ENCODE measurements at places on chromosomes 7 and 10.

- no peak for DNase-seq
Observed at GRCh38 chr10:124601431-124602120, 140.0 kb downstream of the LHPP start.

DNA sequence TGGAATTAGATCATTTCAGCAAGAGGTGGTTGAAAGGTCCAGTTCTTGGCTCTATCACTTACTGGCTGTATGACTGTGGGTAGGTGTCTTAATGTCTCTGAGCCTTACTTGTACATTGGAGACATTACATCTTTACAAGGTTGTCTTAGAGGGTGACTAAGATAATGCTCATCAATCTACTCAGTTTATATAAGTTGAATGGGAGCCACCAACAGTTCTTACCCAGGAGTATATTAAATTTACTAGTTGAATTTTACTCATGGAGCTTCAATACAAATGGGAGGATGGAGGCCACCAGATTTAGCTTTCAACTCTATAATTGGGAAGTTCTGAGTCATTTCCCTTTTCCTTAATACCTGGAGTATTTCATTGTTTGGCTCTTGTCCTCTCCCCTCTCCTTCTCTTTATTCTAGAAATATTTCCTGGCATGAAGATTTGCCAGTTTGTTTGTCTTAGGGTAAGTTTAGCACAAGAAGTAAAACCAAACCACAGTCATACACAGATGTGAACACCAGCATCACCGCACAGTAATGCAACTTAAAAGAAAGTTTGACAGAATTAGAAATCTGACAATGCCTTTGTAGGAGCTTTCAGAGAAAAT, 222.8 kb downstream of the LRMDA start:
- DNase-seq = no peak

- no peak for DNase-seq
Observed at GRCh38 chr7:7817748-7818147, 99.3 kb upstream of the RPA3 start.

DNA sequence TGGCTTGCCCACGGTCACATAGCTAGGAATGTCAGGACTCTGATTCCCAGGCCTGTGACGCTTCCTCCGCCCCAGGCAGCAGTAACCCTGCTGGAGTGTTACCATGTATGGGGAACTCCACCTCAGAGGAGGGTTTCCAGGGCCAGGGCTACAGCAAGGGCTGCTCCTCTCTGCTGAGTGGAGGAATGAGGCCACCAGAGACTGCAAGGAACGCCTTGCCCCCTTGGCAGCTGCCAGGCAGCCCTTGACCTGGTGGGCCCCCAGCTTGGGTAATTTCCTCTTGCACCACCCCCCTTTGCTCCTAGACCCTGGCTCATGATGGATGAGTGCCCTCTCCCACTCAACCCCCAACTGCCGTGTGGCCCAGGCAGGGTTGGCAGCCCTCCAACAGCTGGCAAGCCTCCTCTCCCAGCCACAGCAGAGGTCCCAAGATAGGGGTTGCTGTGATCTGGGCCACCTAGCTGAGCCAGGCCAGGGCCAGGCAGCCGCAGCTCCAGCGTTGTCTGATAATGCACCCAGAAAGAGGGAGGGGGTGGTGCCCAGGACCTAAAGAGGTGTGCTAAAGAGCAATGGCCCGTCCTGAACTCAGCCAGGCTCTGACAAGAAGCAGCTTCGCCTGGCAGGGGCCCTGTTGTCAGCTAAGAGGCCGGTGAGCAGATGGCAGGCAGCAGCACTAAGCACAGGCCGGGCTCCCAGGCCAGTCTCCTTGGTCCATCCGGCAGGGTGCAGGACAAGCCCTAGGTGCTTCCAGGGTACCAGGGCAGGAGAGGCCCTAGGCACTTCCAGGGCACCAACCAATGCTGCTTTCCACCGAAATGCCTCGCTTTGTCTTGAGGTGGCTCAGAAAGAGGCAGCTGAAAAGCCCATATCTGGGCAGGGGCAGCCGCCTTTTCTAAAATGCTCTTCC, 35.4 kb downstream of the DRGX start:
- no peak for DNase-seq

- DNase-seq = no peak
Observed at GRCh38 chr7:760006-760405, 32.9 kb upstream of the PRKAR1B start.

DNA sequence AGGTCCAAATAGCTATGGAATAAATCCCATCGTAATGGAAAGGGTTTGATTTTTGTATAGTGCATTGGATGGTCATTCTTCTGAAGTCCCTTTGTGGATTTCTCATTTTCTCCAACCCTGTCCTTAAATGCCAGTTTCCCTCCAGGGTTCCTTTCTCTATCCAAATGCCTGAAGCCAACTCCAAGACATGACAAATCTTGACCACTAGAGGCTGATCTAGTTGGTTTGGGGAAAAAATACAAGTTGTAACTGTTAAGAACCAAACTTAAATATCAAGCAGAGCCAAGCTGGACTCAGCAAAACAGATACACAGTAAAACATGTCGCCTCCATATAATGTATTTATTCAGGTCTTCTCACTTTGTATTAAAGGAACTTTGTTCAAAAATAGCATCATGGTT, 28.7 kb downstream of the FRMD4A start:
- no peak for DNase-seq

GRCh38 chr7:2245883-2246675, 4.1 kb downstream of the NUDT1 start:
- DNase-seq = no peak
